ENCODE measurements at places on chromosomes 13 and 19.

GRCh38 chr13:111316161-111316730 lies 4.2 kb upstream of the TEX29 start:
- DNase-seq, result no peak

DNA sequence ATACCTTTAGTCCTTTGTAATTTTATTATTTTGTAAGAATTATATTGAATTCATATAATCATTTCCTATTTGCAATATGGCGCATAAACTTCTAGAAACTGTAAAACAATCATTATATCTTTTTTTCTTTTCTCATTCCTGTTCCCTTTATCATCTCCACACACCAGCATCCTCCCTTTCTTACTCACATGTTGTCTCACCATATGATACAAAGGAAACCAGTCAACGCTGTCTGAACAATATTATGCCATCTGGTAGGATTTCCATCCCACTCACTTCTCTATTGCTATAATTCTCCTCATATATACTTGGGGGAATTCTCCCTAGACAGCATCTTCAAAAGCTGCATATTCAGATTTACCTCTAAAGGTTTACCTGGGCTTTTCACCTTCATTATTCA lies 389.8 kb downstream of the NDFIP2 start:
- DNase-seq, result no peak

GRCh38 chr19:14147797-14148605 lies 11.6 kb upstream of the ASF1B start:
- peak; percentile 39 for DNase-seq

- DNase-seq, result peak; percentile 10
These were observed 547.0 kb upstream of the SLITRK5 start for GRCh38 chr13:87123987-87124784.

DNA sequence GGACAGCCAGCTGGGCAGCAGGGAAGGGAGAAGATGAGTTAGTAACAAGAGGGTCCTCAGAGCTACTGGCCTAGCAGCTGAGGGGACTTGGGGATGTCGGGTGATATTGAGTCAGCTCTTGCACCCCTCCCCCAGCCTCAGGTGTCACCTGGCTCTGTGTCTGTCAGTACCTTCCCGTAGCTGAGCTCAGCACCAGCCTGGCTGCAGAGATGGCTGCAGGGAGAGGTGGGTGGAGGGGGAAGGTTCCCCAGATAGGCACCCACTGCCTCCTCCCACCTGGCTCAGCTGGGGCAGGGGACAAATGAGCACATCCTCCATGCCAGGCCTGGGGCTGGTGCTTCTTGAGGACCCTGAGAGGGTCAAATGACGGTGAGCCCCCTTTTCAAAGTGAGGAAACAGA lies 6.8 kb upstream of the KPTN start:
- DNase-seq, result no peak

DNA sequence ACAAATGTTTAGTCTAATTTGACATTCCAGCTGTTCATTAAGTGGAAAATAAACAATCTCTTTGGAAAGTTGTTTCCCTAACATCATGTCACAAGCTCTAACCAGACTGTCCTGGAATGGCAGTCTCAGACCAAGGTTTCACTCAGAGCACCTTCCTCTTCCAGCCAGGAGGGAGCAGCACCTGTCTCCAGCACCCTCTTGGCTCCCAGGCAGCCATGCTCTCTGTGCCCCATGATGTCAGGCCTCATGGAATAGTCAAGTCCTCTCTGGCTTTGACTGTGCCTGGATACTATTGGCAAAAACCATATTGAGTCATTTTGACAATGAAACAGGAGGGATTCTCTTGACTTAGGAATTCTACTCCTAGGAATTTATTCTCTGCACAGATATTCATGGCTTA lies 171.4 kb downstream of the OXGR1 start:
- DNase-seq, result peak; percentile 50

DNA sequence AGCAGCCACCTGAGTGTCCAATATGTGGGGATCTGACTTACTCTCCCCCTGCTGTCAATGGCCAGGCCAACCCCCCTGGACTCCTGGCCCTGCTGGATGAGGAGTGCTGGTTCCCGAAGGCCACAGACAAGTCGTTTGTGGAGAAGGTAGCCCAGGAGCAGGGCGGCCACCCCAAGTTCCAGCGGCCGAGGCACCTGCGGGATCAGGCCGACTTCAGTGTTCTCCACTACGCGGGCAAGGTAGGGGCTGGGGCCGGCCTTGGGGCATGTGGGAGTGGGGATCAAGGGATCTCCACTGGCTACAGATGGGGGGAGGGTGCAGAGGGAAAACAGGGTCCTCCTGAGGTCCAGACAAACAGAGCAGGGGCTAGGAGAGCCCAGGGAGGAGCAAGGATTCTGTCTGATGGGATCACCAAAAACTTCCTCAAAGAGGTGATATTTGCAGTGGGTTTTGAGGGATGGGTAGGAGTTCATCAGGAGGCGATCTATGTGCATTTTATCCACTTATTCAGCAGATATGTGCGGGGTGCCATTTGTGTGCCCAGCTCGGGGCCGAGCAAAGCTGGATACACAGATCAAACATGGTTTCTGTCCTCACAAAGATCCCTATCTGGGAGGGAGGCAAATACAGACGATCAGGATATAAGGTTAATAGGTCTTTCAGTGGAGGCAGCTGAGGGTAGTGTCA lies 47.2 kb downstream of the MYH14 start:
- DNase-seq, result no peak

- DNase-seq, result no peak
These were observed 22.3 kb downstream of the PLEKHJ1 start for GRCh38 chr19:2213799-2214198.

DNA sequence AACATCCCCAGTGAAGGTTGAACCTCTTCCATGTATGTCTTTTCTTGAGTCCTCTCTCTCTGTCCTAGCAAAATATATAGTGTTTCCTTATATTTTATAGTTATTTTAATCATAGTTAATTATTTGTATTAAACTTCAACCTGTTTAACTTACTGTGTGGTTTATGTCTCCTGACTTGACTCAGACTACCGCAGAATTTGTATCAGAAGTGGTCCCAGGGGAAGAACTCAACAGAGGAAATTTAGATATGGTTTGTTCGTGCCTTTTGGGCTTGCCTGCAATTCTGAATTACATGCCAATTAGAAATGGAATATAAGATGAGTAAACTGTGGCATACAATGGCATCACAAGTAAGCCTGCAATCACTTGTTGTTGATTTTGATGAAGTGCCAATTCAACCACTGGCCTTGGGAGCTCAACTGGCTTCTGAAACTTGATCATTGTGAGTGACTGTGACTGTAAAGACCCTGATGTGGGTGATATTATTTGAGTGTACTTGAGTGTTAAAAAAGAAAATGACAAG lies 1459.5 kb upstream of the PCDH20 start:
- DNase-seq, result no peak

DNA sequence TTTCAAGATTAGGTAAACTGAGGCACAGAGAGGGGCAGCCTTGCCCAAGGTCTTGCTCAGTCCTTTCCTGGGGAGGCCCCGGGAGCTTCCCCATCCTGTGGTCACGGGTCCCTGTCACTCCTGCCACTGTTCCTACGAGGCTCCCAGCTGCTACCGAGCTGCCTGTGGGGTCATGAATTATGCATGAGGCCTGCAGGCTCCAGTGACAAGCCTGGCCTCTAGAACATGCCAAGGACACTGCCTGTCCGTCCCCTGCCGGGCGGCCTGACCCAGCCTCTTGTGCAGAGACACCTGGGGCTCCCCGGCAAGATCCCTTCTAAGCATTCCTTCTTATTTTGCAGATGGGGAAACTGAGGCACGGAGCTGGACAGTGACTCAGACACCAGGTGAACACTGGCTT lies 2.7 kb downstream of the FCHO1 start:
- no peak for DNase-seq

GRCh38 chr19:50928831-50929230 lies 17.6 kb upstream of the KLK4 start:
- DNase-seq, result no peak

DNA sequence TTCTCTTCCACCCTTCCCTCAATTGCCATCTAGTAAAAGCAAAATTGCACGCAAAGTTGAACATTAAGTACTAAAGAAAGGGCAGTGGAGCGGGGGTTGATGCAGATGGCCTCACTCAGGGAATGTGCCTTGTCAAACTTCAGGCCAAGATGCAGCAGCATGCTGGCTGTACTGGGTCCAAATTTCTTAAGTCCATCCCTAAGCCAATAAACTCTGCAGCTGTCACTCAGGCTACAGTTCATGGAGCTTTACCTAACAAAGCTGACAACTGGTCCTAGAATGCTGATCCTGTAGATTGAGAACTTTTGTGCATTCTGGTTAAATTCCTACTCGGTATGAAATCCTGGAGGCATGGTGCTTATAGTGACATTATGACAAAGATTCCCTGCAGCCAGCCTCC lies 88.4 kb downstream of the FOXO1 start:
- no peak for DNase-seq

- peak; percentile 4 for DNase-seq
These were observed 12.1 kb upstream of the CYP2A6 start for GRCh38 chr19:40862333-40862732.

All from HepG2 (cell line).